ENCODE measurements at places on chromosomes 7 and 10.

DNA sequence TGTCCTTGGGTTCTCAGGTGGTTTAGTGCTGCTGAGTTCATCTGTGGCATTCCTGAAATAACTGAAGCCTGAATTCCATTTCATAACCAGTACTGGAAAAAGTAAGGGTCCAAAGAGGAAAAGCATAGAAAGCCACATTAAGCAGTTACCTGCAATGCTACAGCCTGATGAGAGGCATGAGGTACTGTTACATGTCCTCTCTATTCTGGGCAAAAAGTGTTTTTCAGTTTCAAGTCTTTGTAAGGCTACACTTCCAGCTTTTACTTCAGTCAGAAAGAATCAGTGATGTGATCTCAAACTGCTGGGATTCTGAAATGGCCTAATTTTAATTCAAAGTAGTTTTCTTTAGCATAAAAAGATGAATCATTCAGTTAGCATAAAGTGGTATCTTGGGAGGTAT, 369.5 kb downstream of the PHF14 start:
- DNase-seq = no peak

- peak; percentile 60 for DNase-seq
Observed at GRCh38 chr10:24826009-24826408, 102.3 kb upstream of the ARHGAP21 start.

DNA sequence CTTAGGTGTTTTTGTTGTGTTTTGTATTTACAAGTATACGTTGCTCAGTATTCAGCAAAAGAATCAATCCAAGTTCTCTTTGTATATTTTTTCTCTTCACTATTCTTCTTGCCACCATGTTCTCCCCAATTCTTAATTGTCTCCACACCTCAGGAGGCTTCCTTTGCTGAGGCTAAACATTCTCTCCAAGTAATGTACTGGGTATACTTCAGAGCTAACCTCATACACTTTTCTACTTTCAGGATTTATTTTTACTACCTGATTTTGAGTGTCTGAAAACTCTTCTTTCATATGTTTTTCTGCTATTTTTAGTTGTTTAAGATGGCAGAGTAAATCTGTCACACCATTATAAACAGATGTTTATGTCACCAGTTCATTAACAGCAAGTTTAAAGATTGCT, 354.8 kb upstream of the KCND2 start:
- no peak for DNase-seq

GRCh38 chr10:75788394-75789205, 357.2 kb downstream of the LRMDA start:
- DNase-seq = no peak

GRCh38 chr10:84424731-84425167, 96.4 kb downstream of the CCSER2 start:
- peak; percentile 81 for DNase-seq

DNA sequence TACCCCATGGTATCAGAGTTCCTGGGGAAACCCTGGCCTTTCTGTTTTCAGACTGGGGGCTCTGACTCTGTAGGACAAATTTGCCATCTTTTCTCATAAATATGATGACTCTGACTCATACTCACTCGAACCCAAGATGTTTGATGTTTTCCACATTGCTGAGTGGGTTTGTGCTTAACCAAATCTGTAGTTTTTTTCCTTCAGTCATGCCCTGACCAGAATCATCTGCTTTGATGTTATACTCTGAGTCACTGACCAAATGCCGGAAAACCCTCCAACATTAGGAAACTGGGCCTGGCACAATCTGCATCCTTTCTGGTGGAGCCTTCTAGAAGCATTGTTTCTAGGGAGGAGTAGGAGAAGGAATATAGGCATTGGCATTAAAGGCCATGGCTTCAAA, 118.7 kb downstream of the C10orf105 start:
- no peak for DNase-seq

- peak; percentile 85 for DNase-seq
Observed at GRCh38 chr7:76509931-76510877, at the start of gene UPK3B. Gene UPK3B, plus strand, starts transcription at chr7:76510552. Its CDS starts 101 bp downstream, at chr7:76510653.

- no peak for DNase-seq
Observed at GRCh38 chr7:24102988-24103387, 181.0 kb upstream of the NPY start.

GRCh38 chr10:2038036-2038435, 300.7 kb upstream of the ADARB2 start:
- no peak for DNase-seq

DNA sequence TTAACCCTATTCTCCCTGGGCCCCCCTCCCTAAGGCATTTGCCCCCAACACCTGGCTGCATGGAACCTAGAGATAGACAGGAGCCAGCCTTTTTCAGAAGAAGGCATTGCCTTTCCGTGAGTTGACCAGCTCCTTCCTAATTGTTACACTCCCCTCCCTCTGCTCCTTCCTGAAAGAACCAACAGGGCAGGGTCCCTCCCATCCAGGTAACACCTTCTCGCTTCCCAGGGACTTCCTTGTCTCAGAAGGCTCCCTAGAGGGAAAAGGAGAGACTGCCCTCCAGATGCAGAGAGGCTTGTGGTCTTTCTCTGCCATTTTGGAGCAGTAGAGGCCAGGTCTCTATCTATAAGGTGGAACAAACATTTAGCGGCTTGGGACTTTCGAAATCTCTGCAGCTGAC, 31.9 kb downstream of the PALD1 start:
- DNase-seq = no peak

All from PC-9 (cell line).